Activated CD8-positive, alpha-beta memory T cell treated with anti-CD3 and anti-CD28 coated beads for 4 hours (primary cell): ENCODE measurements at places on chromosomes 6 and 20.

GRCh38 chr6:80454197-80454596 lies 347.7 kb downstream of the BCKDHB start:
- no peak for DNase-seq

DNA sequence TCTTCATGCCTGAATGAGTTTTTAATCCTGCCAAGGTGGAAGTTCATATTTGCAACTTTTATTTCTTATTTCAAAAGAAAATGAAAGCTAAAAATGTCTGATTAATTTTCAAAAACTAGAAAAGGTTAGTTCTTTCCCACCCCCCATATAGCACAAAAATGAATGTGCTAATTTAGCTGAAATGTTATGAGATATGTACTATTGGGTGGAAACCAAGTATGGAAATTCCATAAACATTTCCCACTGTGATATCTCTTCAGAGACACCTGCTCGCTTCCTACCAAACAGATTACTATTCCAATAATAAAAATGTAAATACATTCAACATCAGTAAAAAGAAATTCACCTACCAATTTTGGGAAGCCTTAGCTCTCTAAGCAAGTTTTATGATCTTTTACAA lies 678.6 kb upstream of the ID4 start:
- DNase-seq, result no peak

DNA sequence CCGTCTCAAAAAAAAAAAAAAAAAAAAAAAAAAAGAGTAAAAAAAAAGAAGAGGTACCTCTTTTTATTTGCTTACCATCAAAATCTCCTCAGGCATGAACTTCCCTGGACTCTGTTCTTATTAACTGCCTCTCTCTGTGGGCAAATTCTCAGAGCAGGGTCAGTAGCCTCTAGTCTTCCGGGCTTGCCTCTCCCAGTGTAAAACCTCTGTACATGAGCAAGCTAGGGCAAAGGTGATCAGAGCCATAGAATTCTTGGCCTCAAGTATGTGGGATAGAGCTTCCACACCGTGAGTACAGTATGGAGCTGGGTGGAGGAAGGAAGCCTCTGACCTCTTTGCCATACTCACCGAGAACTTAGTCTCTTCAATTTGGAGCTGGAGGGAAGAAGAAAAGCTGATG lies 58.5 kb downstream of the TRPC4AP start:
- DNase-seq, result no peak

- no peak for DNase-seq
Observed at GRCh38 chr20:5864428-5864827, 85.9 kb downstream of the TRMT6 start.

DNA sequence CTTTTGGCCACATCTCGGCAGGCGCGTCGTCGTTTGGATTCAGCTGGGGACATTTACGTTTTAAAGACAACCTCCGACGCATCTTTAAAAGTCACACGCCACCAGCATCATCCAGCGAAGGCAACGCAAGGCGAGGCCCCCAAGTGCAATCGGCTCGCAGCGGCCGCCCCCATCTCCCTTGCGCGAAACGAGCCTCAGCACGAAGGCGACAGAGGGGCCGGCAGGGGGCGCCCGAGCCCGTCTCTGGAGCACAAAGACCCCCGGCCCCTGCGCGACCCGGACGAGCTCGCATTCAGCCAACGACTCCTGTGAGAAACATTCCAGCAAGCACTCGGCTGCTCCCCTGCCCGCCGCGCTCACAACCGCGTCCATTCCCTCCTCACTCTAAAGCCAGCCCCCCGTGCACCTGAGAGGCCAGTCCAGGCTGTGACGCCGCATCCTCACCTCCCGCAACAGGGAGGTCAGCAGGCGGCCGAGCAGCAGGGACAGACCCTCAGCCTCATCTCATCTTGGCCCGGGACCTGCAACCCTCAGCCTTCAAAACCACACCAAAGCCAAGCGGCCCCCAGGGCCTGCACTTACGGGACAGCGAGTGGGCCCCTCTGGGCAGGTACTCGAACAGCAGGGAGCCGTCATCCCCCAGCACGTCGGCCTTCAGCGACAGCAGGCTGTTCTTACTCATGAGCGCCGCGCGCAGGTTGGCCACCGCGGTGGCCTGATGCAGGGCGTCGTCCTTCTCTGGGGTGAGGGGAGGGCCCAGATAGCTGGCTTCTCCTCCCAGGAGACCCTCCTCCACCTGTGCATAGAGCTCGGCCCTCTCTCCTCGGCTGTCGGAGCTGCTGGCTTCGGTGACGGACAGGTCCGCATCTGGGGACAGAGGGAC lies 35.8 kb downstream of the SLC2A4RG start:
- DNase-seq, result no peak

DNA sequence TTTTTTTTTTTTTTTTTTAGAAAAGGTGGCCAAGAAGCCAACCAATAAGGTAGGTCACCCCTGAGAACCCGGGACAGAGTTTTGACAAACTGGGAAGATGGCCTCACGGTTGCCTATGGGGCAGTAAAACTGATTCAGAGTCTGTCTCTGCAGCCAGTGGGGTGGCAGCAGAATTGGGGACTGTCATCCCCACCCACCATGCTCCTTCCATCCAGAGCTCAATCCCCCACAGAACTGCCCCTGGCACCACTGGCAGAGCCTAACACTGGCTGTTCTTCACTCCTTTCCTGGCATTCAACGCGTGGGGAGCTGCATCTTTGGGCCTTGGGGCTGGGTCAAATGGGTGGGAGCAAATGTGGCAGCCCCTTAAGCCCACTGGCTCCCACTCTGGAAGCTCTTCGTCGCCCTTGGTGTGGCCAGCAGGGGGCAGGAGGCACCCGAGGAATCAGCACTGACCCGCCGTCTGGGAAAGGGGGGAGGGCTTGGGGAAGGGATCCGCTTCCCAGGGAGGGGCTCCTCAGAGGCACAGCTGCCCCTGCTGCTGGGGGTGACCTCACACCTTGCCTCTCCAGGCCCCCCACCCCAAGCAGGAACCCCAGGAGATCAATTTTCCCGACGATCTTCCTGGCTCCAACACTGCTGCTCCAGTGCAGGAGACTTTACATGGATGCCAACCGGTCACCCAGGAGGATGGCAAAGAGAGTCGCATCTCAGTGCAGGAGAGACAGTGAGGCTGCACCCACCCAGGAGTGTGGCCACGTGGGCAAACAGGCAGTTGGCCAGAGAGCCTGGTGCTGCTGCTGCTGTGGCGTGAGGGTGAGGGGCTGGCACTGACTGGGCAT lies 10.4 kb downstream of the CD40 start:
- no peak for DNase-seq
